ENCODE measurements at places on chromosomes 7 and 10.

DNA sequence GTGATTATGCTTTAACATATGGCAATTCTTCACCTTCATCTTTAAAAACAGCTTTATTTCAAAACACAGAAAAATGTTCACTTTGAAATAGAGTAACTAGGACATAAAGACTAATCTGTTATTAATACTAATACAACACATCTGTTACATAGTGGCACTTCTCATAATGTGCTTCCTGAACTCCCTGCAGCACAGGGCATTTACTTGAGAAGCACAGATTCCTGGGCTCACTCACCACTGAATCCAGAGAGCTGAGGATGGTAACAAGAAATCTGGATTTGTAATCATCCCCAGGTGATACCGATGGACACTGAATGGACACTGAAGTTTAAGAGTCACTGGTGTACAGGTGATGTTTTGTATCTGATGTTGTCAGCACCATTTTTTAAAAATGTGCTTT, 96.1 kb downstream of the COL28A1 start:
- DNase-seq: no peak

DNA sequence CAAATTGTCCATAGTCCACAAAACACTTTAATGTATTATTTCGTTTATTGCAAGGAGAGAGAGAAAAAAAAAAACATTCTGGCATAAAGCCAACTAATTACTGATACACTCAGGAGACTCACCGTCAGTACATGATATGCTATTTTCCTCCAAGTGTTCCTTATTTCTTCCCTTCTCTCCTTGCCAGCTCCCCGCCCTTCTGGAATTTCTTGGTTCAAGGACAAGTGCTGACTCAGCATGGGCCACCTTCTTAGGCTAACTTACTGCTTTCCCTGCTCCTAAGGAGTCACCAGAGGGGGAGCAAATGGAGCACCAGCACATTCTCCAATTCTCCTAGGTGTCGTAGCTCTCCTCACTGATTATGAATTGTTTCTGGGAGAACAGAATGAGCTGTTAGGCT, 133.8 kb upstream of the HDAC9 start:
- no peak for DNase-seq

- DNase-seq: peak; percentile 83
Measured at GRCh38 chr7:112485766-112486165, 5.0 kb downstream of the LSMEM1 start.

DNA sequence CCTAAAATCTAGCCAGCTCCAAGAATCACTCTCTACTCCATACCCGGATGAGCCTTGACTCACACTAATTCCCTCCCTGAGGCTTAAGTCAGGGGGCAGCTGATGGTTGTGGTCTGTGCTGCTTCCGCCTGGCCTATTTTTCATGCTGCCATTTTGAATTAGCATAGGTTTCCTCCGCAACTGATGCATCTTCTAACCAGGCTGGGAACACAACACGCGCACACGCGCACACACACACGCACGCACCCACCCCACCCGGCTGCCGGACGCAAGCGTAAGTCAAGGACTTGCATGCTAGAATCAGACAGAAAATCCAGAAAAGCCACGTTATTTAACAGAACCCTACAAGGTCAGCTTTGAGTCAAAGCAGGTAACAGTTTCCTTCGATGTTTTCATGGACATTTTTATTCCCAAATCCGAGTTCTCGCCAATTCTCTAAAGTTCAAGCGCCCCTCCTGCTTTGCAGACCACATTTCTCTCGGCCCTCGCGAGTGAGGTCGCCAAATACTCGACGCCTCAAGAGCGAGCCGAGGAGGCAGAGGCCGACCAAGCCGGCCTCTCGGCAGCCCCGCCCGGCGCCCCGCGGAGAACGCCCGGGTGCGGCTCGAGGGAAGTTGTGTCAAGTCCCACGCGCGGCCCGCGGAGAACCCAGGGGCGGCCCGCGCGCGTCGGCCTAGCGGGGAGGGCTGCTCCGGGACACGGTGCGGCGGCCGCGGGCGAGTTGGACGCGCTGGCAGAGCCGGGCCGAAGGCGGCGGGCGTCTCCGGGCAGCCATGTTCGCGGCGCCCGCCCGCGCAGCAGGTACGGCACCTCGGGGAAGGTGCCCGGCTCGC, 961 bp downstream of the SCRN1 start:
- DNase-seq: peak; percentile 33

DNA sequence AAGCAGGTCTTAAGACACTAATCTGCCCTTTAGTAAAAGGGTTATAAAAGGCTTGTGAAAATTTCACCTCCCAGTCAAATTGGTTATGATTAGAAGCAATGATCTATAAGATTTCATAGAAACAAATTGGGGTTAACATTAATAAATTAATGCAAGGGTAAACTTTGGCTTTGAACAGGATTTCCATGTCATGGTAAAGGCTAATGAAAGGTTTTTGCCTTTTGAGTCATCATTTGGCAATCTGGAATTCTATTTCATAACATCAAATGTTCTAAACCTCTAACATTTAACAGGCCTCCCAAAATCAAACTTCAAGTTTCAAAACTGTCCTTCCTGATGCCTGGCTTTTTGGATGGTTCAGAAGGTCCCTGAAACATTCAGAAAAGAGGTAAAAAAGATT, 62.4 kb downstream of the COA1 start:
- no peak for DNase-seq

DNA sequence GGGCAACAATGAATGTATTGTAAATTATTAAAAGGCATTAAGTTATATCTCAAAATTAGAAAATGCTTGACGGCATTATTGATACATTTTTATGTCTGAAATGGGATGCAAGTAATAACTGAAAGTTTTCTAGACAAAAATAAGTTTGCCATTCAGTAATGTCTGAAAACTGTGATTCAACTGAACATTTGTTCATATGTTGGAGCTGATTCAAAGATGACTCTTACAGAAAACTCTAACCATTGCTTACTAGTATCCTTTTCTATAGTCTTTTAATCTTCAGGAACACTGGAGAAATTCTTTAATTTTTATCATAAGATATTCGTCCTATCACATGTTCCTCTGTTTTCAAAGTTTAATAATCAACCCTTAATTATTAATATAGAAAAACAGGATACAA, 71.1 kb upstream of the TFEC start:
- no peak for DNase-seq

All from NCI-H524 treated with DMSO at 0.1 percent for 48 hours (cell line).